NCI-H1417 treated with DMSO at 0.1 percent for 48 hours (cell line): ENCODE measurements at places on chromosomes 6 and 20.

GRCh38 chr6:109172101-109172746 is 76.9 kb downstream of the CEP57L1 start:
- no peak for DNase-seq

- DNase-seq = no peak
Measured at GRCh38 chr6:155213611-155214372, 50.0 kb upstream of the CLDN20 start.

DNA sequence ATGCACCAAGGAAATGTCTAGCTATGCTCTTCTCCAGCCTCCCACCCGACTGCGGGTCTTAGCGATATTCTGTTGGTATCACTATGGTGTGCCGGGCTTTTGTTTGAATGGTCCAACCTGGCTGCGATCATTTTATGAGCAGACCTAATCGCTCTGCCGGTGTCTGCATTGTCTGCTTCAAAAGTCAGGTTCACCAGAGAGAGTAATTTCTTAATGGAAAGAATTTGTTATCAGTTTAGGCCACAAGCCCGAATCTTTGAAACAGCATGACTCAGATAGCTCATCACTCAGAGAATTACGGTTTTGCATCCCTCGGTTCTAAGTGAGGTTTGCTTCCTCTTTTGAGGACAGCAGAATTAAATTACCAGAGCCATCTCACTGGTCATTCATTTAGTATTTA is 521.0 kb upstream of the ARID1B start:
- no peak for DNase-seq

DNA sequence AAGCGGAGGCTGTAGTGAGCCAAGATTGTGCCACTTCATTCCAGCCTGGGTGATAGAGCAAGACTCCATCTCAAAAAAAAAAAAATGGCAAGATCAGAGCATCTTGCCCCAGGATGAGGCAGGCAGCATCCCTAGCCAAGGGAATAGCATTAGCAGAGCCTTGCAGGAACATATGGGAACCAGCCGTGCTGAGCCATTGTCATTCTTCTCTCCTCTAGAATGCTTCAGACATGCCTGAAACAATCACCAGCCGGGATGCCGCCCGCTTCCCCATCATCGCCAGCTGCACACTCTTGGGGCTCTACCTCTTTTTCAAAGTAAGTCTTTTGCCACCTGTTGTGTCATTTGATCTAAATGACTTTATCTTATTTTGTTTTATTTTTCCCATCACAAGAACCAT is 13.0 kb downstream of the HM13 start:
- DNase-seq = no peak

GRCh38 chr20:60056407-60057122 is 98.3 kb downstream of the CDH26 start:
- no peak for DNase-seq

- DNase-seq = no peak
Measured at GRCh38 chr6:90343576-90343975, 46.9 kb upstream of the BACH2 start.

GRCh38 chr20:40323361-40323794 is 365.7 kb downstream of the MAFB start:
- DNase-seq = peak; percentile 75

- DNase-seq = no peak
Measured at GRCh38 chr6:8231956-8232355, 129.6 kb upstream of the EEF1E1 start.

DNA sequence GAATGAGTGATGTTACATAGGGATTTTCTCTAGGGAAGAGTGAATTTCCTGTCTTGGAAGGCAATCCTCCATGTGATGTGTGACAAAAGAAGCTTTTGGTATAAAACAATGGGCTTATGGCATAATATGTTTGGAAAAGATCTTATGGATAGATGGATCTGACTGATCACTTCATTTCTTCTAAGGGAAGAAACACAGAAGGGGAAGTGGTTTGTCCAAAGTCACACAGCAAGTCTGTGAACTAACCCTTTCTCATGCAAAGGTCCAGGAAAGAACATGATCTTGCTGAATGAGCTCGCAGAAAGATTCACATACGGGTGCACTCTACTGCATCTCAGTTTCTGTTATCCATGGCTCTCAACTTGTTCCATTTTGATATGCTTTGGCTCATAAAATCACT is 575.9 kb upstream of the JAG1 start:
- no peak for DNase-seq

- DNase-seq = no peak
Measured at GRCh38 chr6:132065556-132065955, 114.4 kb upstream of the CCN2 start.

DNA sequence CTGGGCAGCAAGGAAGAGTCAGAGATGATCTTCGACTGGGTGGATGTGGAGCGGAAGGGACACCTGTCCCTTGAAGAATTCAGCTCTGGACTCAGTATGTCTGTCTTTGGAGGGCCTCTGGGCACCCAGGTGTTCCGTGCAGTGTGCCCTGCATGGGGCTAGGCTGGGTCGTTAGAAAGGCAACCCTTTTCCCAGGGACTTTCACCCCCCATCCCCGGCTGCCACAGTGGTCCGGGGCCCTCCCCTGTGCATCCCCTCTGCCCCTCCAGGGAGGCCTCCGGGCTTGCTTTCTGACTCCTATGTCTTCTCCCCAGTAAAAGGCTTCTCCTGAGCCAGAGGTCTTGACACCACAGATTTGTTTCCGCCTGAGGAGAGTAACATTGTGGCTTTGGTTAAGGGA is 16.2 kb downstream of the RAB44 start:
- DNase-seq = no peak

DNA sequence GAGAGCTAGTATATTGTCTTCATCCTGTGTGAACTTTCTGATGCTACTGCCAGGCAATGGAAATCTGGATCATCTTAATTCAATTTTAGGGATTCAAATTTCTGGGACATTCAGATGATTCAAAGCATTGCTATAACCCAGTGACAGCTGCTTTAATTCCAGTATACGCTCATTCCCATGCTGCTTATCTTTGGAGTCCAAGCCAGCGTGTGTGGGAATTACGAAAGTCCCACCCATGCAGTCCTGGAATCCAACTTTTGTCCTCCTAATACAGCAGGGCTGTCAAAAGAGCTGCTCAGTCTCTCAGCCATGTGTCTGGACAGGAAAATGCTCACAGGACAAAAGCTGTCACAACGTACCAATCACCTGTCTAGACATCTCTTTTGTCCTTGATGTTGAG is 219.8 kb downstream of the LAMA2 start:
- DNase-seq = no peak

DNA sequence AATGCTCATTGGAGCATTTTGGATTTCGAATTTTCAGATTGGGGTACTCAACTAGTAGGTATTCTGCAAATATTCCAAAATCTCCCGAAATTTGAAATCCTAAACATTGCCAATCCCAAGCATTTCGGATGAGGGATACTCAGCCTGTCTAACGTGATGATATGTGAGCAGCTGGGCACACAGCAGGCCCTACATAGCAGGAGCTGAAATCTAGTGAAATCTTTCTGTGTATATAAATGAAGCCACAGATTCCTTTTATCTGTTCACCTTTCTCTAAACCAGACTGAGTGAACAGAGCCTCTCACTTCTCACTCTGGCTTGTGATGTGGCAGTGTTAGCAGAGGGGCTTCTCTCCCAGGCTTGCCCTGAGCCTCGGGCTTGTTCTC is 17.8 kb downstream of the STX16 start:
- DNase-seq = no peak

DNA sequence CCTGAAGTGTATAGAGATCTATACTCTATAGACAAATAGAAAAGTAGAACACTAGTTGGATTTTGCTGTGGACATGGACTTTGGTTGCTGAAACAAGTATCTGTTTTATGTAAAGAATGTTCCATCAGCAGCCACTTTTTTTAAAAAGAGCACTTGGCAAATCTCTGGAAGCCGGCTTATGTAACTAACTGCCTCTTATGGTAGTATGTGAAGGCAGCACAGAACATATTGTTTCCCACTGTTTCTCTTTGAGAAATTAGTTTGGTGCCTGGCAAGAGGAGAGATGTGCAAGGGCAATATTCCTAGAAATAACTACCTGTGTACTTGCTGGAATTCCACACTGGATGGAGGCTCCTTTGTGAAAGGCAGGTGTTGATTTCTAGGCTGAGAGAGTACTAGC is 242.3 kb upstream of the PREP start:
- no peak for DNase-seq

- no peak for DNase-seq
Measured at GRCh38 chr6:68279793-68280557, 355.1 kb upstream of the ADGRB3 start.

DNA sequence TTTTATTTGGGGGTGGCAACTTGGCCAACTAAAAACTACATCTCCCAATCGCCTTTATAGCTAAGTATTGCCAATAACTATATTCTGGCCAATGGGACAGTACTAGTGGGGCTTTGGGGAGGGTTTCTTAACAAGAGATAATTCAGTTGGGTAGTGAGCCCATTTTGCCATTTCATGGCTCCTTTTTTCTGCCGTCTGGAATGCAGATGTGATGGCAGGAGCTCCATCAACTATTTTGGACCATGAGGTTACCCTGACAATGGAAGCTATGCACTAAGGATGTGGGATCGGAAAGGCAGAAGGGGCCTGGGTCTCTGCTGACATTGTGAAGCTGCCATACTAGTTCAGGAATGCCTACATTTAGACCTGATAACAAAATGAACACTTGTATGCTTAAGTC is 67.0 kb upstream of the FOXC1 start:
- no peak for DNase-seq

DNA sequence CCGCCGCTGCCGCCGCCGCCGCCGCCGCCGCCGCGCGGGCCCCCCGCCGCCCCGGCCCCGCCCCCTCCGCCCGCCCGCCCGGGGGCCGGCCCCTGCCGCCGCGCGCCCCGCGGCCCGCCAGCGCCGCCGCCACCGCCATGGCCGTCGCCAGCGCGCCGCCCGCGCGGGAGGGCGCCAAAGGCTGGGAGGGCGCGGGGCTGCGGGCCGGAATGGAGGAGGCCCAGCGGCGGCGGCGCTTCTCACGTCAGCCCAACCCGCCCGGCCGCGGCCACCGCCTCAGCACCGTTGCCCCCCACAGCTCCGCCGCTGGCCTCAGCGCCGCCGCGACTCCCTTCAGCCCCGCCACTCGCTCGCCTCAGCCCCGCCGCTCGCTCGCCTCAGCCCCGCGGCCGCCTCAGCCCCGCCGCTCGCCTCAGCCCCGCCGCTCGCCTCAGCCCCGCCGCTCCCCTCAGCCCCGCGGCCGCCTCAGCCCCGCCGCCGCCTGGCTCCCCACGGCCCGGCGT is 258 bp downstream of the PHF10 start:
- DNase-seq = no peak

GRCh38 chr6:158488065-158488464 is 71.8 kb upstream of the TMEM181 start:
- no peak for DNase-seq

DNA sequence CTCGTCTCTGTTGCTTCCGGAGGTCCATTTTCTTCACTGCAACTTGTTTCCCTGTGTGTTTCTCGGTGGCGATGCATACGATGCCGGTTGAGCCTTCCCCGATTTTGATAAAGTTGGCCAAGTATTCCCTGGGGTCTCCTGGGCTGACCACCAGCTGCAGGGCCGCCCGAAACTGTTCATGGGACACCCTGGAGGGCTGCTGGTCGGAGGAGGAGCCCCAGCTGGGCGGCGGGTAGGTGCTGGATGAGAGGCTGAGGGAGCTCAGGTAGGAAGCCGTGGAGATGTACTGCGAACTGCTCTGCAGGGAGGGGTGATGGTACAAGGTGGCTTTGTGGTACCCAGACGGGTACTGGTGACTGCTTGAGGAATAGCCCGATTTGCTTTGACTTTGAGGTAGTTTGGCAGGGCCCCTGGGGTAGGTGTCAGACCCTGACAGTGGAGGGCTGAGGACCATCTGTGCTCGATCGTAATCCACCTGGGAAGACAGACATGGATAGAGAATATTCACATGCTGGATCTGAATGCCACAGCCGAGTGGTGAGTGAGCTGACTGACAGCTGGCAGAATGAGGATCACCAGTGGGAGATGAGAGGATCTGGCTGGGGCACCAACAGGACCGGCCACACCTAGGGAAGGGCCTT is 51.6 kb downstream of the LAMP5 start:
- DNase-seq = no peak

DNA sequence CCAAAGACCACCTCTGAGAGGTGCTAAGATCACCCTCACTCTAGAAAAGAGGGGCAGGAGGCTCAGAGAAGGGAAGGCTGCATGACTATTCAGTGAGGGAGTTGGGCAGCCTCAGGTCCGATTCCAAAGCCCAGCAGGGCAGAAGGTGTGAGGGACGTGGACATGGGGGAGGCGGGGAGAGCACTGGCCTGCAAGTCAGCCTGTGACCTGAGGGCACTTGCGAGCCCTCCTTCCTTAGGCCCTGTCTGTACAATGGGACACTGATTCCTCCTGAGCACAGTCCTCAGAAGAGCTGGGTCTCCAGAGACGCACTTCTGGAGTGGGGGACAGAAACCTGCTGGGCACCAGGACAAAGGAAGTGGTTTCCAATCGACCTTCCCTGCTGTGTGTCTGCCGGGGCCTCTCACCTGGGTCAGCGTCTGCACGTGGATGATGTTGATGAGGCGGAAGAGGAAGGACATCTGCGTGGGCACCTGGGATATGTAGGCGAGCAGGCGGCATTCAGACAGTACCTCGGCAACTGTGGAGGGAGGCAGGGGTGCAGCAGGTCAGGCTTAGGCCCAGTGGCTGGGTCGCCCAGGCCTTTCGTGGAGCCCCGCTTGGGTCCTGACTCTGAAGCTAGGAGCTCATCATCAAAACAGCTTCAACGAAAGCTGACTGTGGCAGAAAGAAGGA is 48.5 kb downstream of the MYH7B start:
- no peak for DNase-seq

- no peak for DNase-seq
Measured at GRCh38 chr20:59560588-59561227, 43.6 kb upstream of the PHACTR3 start.

DNA sequence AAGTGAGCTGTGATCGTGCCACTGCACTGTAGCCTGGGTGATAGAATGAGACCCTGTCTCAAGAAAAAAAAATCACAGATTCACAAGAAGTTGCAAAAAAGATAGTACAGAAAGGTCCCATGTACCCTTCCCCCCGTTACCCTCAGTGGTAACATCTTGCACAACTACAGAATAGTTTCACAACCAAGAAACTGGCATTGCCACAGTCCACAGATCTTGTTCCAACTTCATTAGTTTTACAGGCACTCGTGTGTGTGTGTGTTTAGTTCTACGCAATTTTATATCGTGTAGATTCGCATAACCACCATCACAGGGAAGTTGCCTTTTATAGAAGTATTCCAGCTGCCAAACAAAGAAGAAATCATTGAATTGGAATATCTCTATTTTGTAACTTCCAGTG is 19.1 kb downstream of the SPATA2 start:
- no peak for DNase-seq

- no peak for DNase-seq
Measured at GRCh38 chr20:38129893-38130609, 35.0 kb downstream of the TGM2 start.

- DNase-seq = no peak
Measured at GRCh38 chr6:18269253-18269652, 4.9 kb upstream of the DEK start.

GRCh38 chr20:36115925-36116324 is 38.6 kb upstream of the EPB41L1 start:
- DNase-seq = no peak

- no peak for DNase-seq
Measured at GRCh38 chr6:112626468-112627082, 279.4 kb downstream of the RFPL4B start.

- no peak for DNase-seq
Measured at GRCh38 chr20:22825076-22825475, 210.0 kb upstream of the SSTR4 start.
